ENCODE measurements at places on chromosomes 3 and 15.
A peak's percentile ranks its signal among the peaks of the same experiment; 100 is the strongest.

DNA sequence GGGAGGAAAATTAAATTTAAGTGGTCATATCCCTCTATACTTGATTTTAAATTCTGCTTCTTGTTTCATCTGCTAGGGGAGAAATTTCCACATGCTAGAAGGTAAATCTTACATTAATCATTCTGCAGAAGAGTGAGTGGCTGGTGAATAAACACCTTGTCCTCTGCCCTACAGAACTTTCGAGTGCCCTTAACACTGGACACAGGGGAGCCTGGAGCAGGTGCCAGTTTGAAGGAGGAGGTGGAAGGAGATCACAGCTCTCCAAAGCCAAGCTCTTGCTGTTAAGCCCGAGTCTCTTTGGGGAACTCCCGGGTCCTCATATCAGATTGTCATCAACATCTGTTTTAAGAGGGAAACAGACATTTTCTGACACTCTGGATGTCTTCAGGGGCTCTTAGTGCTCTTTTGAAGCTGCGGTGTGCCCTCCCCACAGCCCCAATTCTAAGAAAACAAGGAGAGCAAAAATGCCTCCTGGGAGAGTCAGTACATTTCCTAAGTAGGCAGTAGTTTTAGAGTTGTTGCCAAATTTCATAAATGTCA is 31.3 kb downstream of the LAMP3 start:
- no peak for DNase-seq

- no peak for DNase-seq
Observed at GRCh38 chr15:79082363-79083070, 8.1 kb downstream of the RASGRF1 start.

DNA sequence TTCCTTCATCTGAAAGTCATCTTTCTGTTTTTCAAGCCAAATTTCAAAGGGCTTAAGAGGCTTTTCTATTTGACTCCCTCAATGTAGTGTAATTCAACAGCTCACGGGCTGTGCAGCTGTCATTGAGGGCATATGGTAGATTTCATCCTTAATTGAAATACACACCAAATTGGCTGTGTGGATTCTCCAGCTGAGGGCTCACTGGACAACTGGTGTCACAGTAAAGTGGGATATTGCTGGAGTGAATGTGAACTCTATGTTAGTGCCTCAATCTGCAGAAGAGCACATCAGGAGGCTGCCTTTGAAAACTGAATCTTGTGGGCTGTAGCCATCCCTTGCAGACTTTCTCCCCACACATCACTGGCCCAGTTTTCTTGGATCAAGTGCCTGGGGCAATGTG is 120.1 kb downstream of the GALK2 start:
- DNase-seq, result no peak

- DNase-seq, result no peak
Observed at GRCh38 chr3:125207949-125208568, 4.5 kb downstream of the SLC12A8 start.

DNA sequence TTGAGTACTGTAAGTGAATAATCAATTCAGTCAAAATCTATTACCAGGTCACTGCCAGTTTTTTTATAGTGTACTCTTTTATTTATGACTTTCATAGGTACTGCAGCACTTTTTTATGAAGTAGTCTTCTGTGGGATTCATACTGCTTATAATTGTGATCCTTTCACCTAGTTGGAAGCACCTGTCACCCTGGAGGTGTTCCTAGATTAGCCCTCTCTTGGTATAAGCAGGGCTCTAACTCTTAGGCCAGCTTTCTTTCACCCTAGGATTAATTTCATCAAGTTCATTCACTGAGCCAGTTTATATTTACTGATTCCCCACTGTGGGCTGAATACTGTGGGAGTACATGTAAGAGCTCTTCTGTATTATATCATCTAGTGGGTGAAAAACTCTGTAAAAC is 65.9 kb upstream of the MLF1 start:
- DNase-seq, result no peak

- DNase-seq, result no peak
Observed at GRCh38 chr15:62988701-62989100, 53.8 kb upstream of the TPM1 start.

DNA sequence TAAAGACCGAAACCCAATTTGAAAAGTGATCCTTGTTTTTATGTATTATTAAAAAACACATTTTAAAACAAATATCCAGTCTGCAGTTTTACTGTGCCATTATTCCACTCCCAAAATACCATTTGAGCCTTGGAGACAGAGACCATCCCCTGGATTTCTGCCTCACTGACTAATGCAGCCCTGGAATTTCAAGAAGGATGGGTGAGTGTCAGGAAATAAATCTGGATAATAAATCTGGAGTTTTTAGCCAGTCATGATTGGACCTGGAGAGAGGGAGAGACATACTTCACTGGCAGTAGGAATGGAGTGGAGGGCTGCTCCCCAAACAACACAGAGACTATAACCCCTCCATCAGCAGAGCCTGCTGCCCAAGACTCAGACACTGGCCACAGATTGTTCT is 123.3 kb downstream of the MYLK start:
- DNase-seq, result no peak

DNA sequence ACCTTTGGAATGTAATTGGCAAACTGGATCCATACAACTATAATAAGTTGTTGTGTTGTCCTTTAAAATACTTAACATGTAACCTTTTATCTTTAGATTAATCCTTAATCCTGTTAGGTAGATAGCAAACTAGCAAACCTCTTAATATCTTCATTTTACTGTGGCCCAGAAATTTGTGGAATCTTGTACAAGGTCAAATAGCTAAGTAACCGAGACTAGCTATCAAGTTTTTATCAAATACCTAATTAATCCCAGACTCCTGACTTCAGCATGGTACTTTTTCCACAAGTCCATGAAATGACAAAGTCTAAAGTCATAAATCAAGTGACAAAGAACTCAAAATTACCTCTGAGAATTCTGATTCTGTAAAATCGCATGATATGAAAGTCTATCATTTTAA is 4.4 kb downstream of the GATM start:
- DNase-seq, result no peak

DNA sequence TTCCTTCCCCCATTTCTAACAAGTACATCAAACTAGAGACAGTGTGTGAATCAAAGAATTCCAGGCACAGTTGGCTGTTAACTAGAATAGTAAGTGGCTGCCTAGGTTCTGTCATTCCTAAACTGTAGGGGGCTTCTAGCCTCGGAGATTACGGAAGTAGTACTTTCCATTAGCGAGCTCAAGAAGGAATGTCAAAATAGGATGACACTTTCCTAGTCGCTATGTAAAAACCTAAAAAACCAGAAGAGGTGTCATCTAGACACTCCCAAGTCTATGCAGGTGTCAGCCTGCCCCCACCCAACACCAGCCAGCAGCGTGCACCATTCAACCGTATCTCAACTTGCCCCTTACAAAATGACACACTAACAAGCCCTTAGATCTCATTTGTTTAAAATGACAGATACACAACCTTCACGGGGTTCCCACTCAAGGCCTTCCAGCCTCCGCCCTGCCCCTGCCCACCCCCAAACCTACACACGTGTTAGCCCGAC is 874 bp downstream of the INO80 start:
- DNase-seq, result no peak

DNA sequence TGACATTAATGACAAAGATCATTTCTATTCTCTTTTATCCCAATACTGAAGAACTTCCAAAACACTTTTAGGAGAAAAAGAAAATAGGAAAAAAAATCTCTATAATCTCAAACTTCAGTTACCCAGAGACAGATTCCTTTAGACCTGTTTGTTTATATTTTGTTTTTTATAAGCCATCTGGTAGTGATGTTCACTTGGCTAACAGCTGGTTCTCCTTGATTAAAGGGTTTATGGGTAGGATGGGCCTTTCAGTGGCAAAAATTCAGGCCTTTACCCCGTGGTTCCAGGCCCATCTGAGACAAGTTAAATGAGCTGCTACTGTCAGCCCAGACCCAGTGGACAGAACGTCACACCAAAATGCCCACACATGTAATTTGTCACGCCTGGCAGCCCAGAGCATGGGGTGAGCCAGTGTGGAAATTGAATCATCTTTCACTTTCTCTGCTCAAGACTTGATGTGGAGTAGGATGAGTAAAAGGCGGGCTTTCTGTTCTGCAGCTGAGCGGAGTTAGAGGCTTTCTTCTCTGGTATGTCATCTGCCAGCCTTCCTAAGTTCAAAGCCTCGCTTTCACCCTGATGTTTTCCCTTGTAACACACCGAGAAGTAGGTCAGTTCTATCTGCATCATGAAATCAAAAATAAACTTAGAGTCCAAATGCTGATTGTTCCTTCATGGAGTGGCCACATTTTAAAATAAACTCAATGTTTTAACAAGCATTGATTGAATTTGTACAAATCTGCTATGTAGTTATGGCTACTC is 62.5 kb upstream of the SKOR1 start:
- DNase-seq, result peak; percentile 44

- DNase-seq, result no peak
Observed at GRCh38 chr3:95508124-95508523, 1306.3 kb upstream of the EPHA6 start.

DNA sequence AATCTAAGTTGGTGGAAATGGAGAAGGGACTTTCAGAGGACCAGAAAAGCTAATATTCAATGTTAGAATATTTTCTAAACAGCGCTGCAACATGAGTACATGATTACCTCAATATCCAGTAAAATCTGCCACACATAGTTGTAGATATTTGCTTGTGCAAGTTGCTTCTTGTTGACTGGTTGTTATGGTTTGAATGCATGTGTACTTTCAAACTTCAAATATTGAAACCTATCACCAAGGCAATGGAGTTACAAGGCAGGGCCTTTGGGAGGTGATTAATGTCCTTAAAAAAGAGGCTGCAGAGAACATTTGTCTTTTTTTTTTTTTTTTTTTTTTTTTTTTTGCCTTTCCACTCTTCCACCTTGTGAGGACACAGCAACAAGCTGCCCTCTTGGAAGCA is 49.9 kb downstream of the TMCO5A start:
- no peak for DNase-seq

GRCh38 chr15:28991236-28992171 is 105.7 kb downstream of the APBA2 start:
- DNase-seq, result no peak

- no peak for DNase-seq
Observed at GRCh38 chr15:56815247-56815646, 81.9 kb upstream of the ZNF280D start.

DNA sequence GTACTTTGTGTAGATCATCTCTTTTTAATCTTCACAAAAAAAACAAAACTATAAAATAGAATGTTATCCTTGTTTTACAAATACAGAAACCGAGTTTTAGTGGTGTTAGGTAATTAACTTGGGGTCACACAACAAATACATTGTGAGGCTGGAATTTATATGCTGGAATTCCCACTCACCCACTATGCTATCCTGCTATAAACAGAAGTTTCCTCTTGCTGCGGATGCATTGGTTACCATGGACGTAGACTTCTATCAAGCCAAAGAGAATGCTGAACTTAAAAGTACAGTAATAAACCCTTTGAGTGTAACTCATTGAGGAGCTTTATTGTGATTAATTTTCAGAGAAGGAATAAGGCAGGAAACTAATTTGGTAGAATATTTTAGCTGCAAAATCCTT is 9.2 kb downstream of the SNAP23 start:
- DNase-seq, result no peak

GRCh38 chr15:100683434-100683833 is 81.0 kb downstream of the ASB7 start:
- DNase-seq, result no peak

DNA sequence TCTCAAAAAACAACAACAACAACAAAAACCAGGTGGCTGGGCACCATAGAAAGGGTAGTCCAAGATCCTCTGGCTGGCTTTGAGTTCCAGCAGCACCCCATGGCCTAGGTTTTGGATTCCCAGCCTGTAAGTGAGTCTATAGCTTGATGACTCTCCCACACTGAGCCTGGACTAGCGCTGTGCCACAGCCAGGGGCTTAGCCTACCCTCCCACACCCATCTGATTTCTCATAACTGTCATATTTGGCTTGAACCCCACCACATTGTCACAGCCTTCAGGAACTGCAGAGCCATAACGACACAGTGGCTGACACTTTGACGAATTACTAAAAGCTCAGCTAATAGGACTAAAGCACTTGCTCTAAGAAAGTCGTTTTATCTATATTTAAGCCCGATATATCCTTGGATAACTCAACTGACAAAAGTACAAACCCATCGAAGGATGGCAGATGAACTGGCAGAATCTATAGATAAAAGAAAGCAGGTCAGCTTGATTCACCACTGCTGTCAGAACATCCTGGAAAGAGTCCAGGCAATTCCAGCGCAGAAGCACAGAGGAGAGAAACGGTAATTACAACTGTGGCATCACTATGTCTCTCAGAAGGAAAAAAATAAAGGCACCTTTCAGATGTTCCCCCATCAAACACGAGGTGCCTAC is 62.1 kb downstream of the HOMER2 start:
- no peak for DNase-seq

- DNase-seq, result no peak
Observed at GRCh38 chr3:72951259-72951722, 45.3 kb upstream of the PPP4R2 start.

GRCh38 chr3:53153980-53154379 is 7.0 kb upstream of the PRKCD start:
- DNase-seq, result no peak

GRCh38 chr15:101660005-101660404 is 7.8 kb upstream of the TM2D3 start:
- DNase-seq, result no peak

DNA sequence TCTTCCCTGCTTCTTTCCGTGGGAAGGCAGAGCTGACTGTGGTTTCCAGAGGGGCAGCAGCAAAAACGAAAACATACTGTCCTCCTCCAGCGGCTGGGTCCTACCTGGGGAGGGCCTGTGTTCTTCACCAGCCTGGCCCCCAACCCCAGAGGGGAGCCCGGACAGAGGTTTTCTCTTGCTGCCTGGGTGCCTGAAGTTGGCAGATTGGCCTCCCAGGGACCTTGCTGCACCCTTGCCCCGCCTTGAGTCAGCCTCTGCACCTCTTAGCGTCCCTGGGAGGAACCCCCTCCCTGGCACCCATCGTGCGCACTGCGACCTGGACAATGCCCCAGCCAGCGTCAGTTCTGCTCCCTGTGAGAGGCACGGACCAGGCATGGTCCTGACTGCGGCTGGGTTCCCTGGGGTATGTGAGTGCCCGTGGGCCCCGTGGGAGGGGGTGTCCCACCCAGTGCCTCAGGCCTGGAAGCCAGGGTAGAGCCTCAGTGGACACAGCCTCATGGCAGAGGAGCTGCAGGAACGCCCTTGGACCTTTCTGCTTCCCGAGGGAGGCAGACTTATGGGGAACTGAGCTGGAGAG is 56.8 kb upstream of the PRR23E start:
- no peak for DNase-seq

GRCh38 chr3:58358092-58358491 is 25.4 kb downstream of the PXK start:
- no peak for DNase-seq

DNA sequence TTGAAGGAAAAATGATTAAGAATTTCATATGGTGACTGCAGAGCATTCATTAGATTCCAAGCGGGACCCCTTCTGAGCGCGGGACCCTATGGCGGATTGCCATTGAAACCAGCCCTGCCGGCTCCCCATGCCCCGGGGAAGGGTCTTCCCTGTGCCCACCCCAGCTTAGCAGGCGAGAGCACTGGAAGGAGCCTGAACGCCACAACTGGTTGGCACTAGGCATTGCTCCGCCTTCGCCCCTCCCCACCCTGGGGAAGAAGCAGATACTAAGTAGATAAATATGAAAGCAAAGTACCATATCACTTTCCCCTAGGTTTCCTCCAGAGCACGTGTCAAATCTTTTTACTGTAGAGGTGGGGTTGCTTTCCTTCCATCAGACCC is 70.7 kb downstream of the CYP19A1 start:
- DNase-seq, result no peak

Data from central memory CD4-positive, alpha-beta T cell (primary cell).